Stimulated activated CD8-positive, alpha-beta memory T cell treated with anti-CD3 and anti-CD28 coated beads, Interleukin-2, amount 100 ng/mL, for 1 hour (primary cell): ENCODE measurements at places on chromosomes 4 and X.
A peak's percentile ranks its signal among the peaks of the same experiment; 100 is the strongest.

- no peak for DNase-seq
These were observed at the start of gene NRK for GRCh38 chrX:105822138-105823091. Gene NRK, plus strand, starts transcription at chrX:105822539. Its CDS starts 307 bp downstream, at chrX:105822846.

GRCh38 chr4:153127760-153128494 is 76.3 kb upstream of the TRIM2 start:
- DNase-seq, result peak; percentile 75

- DNase-seq, result no peak
These were observed 26.0 kb downstream of the AIFM1 start for GRCh38 chrX:130139474-130140201.

DNA sequence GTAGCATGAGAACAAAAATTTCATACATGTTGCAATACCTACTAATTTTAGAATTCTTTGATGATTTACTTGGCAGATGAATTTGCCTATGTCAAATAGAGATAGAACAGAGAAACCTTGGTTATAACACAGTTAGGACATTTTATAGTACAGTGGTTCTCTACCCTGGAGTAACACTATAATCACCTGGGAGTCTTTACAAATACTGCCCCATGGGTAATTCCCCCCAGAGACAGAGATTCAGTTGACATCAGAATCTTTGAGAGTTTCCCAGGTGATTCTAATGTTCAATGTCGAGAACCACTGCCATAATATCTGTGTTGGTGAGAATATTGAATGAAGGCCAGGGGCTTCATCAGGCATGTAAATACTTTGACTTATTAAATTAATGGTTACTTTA is 401.3 kb upstream of the NDST4 start:
- DNase-seq, result no peak

- DNase-seq, result no peak
These were observed 37.0 kb upstream of the HERC5 start for GRCh38 chr4:88419874-88420273.

DNA sequence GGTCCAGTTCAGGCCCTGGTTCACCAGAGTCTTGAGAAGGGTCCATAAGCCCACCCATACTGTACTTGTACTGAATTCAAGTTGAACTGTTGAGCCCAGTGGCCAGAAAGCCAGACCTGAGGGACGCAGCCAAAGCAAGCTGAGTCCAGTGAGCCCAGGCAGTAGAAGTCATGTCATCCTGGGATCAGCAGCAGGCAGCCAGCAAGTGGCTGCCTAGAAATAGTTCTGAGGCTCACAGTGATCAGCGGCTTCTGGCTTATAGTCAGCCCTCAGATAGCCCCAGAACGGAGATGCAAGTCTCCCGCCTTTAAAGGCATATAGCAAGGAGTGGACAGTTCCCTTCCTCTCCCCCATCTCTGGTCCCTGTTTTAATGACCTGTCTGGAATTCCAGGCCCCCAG is 347.1 kb downstream of the FBXW7 start:
- no peak for DNase-seq

DNA sequence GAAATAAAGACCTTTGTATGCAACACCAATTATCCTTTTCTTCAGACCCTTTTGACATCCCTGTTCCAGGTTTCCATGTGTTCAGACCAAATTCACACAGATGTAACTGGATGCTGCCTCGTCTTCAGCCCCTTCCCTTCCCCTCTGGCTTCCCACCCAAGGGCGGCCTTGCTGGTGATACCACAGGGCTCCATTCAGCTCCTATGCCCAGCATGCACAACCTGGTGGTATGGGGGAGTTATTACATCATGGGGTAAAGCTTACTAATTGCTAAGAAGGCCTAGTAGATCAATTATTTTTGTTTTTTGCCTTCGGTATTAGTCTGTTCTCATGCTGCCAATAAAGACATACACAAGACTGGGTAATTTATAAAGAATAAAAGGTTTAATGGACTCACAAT is 317.0 kb upstream of the CXXC4 start:
- no peak for DNase-seq

GRCh38 chr4:137892134-137892533 is 350.0 kb downstream of the SLC7A11 start:
- DNase-seq, result no peak

- DNase-seq, result no peak
These were observed 37.6 kb downstream of the ARAP2 start for GRCh38 chr4:36206603-36207311.

- DNase-seq, result no peak
These were observed 191.8 kb downstream of the ADAM29 start for GRCh38 chr4:175109933-175110332.

DNA sequence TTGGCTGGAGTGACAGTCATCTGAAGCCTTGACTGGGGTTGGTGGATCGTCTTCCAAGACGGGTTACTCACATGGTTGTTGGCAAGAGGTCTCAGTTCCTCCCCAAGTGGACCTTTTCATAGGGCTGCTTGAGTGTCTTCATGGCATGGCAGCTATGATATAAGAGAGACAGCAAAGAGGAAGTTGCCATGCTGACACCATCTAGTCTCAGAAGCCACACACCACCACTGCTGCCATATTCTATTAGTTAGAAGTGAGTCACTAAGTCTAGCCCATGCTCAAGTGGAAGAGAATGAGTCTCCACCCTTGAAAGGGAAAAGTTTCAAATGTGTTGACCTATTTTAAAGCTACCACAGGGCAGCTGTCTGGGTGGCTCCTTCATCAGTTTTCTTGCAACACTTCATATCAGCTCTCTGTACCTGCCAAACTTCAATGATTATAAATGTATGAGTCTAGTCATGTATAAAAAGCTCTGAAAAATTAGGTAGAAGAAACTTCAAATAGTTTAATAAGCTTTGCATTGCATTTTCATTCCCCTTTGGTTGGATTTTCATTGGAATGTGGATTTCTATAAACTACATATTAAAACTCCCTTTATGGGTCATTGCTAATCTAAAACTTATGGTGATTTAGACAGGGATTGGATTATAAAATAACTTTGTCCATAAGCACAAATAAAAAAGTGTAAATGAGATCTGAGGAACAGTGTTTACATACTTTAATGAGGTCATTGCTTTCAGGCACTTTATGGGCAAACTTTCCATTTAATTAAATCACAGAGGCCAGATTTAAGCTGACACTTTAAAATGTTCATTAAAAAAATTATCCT is 68.0 kb upstream of the ATXN3L start:
- no peak for DNase-seq

GRCh38 chrX:98897191-98897590 is 1512.9 kb downstream of the PCDH19 start:
- DNase-seq, result no peak

GRCh38 chr4:79759793-79760192 is 313.2 kb downstream of the ANTXR2 start:
- DNase-seq, result no peak

DNA sequence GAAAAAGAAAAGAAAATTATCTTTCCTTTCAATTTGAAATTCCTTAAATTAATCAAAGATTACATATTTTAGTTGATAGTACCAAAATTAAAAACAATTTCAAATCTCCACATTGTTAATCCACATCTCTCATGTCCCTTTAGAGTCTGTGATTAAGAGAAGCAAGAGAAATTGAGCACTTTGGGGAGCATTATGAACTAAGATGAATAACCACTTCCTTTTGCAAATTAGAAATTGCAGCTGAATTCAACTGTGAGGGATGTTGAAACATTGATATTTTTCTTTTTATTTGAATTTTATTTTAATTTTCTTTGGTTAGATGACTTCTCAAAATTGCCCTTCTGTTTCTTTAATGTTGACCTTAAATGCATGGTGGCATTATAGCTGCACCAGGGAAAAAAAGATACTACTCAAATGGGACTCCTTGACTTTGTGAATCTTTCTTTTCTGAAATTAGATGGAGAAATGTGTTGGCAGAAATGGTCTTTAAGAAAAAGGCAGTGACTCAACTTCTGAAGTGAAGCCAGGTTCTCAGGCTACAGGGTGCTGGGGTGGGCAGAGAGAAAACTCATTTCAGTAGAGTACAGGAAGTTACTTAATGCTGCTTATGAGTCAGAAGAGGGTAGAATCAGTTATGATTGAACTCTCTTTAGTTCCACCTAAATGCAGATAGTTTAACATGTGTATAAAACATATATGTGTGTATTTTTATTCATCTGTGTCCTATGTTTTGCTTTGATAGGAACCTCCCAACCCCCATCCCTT is 92.0 kb upstream of the TNIP3 start:
- DNase-seq, result peak; percentile 20

DNA sequence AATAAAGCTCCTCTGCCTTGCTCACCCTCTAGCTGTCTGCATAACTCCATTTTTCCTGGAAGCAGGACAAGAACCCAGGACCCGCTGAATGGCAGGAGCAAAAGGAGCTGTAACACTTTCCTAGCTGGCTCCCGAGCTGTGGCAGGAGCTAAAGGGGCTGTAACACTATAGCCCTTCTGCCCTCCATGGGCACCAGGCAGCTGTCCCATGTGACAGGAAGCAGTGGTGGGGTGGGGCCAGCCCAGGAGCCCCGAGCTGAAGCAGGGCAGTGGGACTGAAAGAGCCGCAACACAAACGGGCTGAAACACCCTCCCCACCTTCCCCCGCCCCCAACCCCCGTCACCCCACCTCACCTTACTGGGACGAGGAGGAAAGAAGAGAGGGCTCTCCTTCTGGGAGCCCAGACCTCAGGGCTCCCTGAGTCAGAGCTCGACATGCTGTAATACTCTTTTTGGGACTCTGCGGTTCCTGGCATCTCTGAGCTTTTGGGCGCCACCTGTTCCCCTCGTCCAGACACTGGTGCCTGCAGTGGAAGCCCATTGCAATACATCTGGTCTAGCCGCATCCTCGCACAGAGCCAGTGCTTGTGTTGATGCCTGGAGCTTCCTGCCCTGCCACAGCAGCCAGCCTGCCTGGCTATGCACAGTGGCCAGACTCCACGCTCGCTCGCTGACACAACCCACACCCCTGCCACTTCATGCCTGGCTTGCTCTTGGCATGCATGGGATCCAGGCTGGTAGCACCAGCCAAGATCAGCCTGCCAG is 39.4 kb downstream of the PPM1K start:
- no peak for DNase-seq

- DNase-seq, result no peak
These were observed 110.9 kb upstream of the ANK2 start for GRCh38 chr4:112938461-112939058.

GRCh38 chr4:74451214-74451661 is 6.3 kb downstream of the AREG start:
- DNase-seq, result no peak
